Stimulated activated CD4-positive, alpha-beta T cell treated with anti-CD3 and anti-CD28 coated beads, Interleukin-4, amount 100 ng/mL, for 48 hours (primary cell): ENCODE measurements at places on chromosomes 11 and 22.

GRCh38 chr11:113615098-113615497, 91.0 kb downstream of the TMPRSS5 start:
- DNase-seq = no peak

- DNase-seq = peak; percentile 69
These were observed 28.8 kb downstream of the TBC1D22A start for GRCh38 chr22:46791201-46791731.

- DNase-seq = peak; percentile 16
These were observed 248.0 kb downstream of the CASP12 start for GRCh38 chr11:104650234-104650633.

GRCh38 chr11:124747406-124748099, 4.5 kb downstream of the VSIG2 start:
- DNase-seq = no peak

GRCh38 chr11:16977994-16978315, 36.3 kb downstream of the PLEKHA7 start:
- DNase-seq = no peak

DNA sequence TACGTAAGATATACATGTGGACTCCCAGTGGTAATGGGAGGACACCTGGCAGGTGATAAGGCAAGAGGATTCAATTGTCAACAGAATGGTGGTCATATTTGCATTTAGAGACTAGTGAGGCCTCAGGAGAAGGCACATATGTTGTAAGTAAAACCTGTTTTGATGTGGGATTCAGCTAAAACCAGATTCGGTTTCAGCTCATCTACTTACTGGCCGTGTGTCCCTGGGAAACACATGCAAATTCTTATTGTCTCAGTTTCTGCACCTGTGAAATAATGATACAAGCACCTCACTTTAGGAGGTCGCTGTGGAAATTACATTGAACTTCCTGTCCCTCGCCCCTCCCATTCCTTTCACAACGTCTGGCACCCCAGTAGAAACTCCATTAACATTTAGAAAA, 78.9 kb upstream of the FIBIN start:
- DNase-seq = no peak

GRCh38 chr11:28697920-28698827, 590.0 kb downstream of the METTL15 start:
- DNase-seq = peak; percentile 11

GRCh38 chr11:47384498-47384897, 6.2 kb upstream of the SPI1 start:
- DNase-seq = no peak

DNA sequence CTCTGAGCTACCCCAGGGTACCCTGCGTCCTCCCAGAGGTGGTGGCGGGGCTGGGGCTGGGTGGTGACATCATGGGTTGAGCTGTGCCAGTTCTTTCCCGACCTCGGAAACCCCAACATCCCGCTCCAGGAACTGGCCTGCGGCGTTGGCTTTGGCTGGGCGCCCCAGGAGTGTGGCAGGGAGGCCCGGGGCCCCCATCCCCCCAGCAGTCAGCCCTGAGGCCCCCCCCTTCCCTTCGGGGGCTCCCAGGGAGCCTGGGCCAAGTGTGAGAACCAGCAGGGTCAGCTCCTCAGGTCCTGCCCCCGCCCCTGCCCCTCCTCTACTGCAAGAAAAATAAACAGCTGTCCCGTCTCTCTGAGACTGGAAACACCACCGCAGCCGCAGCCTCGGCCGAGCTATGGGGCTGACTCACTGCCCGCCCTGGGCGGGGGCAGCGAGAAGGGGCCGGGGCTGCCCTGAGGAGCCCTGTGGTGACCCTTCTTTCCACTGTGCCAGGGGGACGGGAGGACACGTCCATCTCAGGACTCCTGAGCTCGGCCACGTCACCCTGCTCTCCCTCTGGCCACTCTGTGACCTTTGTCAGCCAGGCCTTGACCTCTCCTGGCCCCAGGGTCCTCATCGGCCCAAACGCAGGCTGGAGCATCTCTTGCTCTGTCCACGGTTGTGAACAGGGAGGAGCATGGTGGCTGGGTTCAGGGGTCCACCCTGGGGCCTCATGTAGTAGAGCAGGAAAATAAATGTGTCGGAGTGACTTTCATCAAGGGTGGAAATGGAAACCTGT, 73.4 kb downstream of the WNT7B start:
- DNase-seq = no peak

- DNase-seq = no peak
These were observed 5.8 kb downstream of the RAPSN start for GRCh38 chr11:47443028-47443700.

DNA sequence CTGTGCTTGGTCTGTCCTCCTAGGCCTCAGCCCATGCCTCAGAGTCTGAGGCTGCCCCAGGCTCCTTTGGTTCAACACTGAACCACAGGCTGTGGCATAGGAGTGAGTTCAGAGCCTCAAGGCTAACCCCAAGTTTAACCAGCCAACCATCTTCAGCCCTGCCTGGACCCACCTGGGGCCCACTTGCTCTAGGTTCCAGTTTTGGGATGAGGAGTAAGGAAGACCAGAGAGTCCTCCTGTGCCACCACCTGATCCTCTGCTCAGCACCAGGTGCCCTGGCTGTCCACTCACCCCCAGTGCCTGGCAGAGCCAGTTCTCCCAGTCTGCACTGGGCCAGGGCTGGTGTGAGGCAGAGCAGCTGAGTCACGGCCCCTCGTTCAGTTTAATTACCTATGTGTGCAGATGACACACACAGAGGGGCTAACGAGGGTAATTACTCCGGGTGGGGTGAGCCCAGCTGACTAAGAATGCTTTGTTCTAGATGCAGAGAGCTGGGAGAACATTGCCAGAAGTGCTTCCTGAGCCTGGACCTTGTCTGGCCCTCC, 12.0 kb upstream of the TMPRSS13 start:
- no peak for DNase-seq
